Femur (tissue), 1 donor: ENCODE measurements at places on chromosomes 1 and 21.
A peak's percentile ranks its signal among the peaks of the same experiment; 100 is the strongest.

DNA sequence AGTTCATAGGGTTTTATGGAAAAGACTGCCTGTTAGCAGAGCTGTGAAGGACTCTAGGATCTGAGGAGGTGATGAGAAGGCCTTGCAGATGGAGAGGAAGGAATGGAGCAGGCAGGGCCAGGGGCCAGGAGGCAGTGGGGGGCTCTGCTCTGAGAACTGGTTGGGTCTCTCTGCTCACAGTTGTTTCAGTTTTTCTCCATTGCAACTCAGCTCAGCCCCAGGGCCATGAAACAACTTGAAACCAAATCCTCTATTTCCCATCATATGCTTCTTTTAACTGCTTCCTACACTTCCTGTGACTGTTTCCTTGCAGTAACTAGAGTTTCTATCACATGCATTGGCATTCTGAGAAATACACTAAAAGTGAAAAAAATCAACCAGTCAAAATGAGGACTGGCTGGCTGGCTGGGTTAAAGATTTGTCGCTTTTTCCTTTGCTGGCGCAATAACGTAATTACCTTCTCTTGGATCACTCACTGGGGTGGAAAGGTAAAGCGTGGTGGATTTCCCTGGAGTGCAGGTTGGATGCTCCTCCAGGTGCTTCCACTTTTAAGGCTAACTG, 172.0 kb downstream of the CDC7 start:
- no peak for DNase-seq

DNA sequence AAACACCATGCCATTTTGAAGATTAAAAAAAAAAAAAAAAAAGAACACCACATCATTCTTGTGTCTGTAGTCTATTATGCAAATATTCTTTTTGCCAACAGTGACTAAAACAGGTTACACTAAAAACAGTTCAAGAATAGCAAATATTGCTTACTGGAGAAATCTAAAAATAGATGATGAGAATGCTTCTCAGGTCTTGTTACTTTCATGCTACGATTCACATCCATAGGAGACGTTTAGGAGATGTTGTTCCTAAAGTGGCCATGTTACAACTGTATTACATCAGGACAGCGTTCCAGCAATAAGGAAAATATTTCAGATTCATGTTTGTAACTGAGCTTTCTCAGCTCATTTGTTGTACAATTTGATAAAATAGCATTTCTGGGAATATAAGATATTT, 32.3 kb downstream of the RAB3GAP2 start:
- no peak for DNase-seq

- no peak for DNase-seq
Observed at GRCh38 chr21:22842875-22843274, 1844.7 kb downstream of the NCAM2 start.

GRCh38 chr1:80917826-80918225, 882.9 kb upstream of the ADGRL2 start:
- no peak for DNase-seq

DNA sequence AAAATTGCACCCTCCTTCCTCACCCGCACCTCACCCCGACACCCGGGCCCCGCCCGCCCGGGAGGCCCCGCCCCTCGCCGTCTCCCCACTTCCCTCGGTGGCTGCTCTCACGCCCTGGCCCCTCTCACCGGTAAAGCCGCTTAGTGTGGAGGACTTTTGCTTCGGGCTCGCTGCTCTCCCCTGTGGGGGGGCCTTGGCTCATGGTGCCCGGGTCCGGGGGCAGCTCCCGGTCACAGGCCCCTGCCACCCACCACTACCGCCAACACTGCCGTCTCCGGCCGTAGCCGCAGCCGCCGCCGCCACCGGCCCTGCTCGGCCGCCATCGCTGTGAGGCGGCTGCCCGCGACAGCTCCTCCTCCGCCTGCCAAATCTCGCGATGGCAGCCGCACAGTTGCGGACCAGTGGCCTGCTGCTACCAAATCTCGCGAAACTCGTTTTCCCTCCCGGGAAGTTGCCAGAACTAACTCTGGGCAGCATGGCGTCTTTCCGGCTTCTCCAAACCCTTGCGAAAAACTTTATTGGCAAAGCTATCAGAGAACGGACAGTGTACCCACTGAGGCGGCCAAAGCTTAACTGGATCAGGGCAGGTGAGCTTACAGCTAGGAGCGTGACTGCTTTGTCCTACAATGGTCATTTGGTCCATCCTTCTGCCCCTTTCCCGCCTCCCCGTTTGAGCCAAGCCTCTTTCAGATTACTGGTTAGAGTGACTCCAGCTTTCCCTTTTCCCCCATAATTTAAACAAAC, at the start of gene SMG5:
Gene SMG5 (minus strand): TSS at position 347 of the 744 bp plus-strand sequence. CDS start 145 bp downstream, at position 202.
- DNase-seq, result peak; percentile 99

DNA sequence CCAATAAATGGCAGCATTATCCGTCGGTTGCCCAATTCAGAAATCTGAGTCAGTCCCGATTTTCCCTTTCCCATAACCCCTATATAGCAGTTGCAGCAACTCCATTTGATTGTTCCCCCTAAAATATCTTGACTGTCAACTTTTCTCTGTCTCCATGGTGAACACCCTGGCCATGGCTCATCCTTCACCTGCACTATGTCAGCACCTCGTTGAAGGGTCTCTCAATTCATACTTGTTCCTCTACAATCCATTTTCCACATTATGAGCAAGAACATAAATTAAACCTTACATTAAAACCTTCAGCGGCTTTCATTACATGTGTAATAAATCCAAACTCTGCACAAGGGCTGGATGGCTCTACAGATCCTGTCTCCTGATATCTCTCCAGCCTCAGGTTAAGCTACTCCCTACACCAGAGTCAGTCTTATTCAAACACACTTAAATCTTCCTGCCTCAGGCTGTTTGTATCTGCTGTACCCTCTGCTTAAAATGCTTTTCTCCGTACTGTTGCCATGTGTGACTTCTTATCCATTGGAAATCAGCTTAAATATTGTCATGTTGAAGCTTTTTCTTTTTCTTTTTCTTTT, 87.3 kb downstream of the BACH1 start:
- DNase-seq, result no peak

- no peak for DNase-seq
Observed at GRCh38 chr1:228031276-228031995, 24.6 kb downstream of the WNT3A start.

GRCh38 chr1:101907264-101907663, 89.5 kb downstream of the OLFM3 start:
- no peak for DNase-seq

GRCh38 chr1:116268211-116268610, 104.8 kb upstream of the ATP1A1 start:
- no peak for DNase-seq

DNA sequence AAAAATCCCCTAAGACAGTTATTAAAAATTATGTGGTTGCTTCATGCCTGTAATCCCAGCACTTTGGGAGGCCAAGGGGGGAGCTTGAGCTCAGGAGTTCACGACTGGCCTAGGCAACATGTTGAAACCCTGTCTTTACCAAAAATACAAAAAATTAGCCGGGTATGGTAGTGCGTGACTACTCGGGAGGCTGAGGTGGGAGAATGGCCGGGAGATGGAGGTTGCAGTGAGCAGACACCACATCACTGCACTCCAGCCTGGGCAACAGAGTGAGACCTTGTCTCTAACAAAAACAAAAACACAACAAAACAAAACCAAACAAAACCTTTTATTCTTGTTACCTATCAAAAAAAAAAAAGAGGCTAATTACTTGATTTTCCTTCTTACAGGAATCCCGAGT, 2.1 kb downstream of the ELK4 start:
- DNase-seq, result peak; percentile 27
